ENCODE measurements at places on chromosomes 16 and 17. TPM values are rescaled to one million over a fixed set of nuclear protein-coding genes. Genes with fewer than 3 reads are reported as not detected.

DNA sequence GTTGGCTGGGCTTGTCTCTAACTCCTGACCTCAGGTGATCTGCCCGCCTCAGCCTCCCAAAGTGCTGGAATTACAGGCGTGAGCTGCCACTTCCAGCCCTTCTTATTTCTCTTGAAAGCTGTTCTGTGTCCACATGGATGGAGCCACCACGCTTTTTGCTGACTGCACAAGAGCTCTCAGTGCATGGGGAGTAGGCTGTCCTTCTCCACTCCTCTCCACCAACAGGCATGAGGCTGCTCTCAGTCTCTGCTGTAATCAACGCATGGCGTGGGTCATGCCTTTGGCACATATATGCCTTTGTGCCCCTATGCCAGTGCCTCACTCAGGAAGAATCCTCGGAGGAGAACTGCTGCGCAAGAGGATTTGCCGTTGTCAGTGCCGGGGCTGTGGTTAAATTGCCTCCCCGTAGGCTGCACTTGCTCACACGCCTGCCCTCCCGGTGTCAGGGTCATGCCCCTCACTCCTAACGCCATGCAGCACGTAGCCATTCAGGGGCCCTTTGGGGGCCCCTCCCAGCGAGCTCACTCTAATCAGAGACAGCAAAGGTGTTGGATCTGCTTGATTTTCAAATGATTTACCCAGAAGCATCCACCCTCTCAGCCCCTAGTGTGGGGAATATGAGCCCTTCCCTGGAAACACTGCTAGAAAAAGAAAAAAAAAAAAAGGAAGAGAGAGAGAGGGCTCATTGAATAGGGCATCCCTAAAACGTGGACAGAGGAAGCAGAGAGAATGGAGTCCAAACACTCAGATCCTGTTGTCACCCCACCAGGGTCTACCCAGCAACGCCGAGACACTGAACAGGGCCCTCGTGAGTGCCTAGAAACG lies 47.5 kb upstream of the ZCCHC14 start:
- DNase-seq, result no peak

DNA sequence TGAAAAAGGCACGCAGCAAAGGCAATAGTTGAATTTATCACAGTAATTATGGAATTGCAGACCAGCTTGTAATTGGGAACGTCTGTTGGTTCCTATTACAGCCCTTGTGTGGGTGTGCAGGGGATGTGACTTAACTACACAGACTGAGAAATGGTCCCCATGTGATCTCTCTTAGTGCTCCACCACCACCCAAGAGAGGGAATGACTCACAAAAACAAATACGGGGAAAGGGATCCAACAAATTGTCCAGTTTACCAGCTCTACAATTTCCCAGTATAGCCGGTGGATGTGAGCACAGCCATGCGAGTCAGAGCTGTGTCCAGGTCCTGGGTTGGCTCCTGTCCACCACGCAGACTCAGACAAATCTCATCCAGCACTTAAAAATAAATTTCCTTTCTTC lies 337.9 kb downstream of the GRIN2A start:
- no peak for DNase-seq

DNA sequence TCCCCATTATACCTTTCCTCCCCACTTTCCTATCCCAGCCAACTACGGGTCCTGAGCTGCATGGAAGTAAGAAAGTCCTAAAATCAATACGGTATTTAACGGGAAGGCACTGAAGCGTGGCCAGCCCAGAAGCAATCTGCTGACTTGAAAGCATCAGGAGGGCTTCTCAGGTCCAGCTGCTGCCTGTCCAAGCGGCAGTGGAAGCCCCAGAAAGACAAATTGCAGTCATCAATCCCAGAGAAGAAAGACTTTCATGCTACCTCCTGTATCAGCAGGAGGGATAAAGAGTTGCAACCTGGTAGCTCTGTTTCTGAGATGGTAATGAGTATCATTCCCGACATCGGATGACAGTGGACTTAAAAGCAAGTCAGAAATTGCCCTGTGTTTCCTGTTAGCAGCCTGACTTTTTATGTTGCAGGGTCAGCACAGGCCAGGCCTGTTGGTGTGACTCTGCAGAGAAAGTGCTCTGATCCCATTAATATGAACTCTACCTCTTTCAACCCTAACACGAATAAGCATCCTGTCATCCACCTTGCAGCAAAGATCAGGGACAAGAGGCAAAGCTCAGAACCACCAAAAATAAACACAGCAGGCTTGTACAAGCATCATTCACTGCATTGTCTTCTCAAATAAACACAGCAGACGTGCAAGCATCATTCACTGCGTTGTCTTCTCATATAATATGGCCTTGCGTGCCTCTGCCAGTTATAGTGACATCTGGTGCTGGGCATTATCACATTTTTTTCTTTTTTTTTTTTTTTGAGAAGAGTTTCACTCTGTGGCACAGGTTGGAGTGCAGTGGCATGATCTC lies 358.6 kb upstream of the CDH11 start:
- DNase-seq, result no peak

DNA sequence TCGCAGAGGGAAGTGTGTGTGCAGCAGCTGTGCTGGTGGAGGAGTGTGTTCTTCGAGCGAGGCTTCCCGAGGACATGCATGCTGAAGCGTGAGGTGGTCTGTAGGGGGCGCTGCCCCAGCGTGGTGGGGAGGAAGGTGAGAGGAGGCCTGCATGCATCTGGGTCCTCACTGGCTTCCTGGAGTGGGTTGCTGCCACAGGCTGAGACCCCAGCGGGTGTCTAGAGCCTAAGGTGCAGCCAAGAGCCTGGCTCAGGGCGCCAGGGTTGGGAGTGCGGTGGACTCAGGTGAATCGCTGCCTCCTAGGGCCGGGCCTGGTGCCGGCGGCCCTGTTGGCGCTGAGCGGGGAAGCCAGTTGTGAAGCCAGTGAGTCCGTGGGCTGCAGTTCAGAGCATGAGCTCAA lies 7.5 kb upstream of the HSD3B7 start:
- no peak for DNase-seq

- no peak for DNase-seq
Measured at GRCh38 chr16:50684823-50685461, 3.8 kb upstream of the SNX20 start.

DNA sequence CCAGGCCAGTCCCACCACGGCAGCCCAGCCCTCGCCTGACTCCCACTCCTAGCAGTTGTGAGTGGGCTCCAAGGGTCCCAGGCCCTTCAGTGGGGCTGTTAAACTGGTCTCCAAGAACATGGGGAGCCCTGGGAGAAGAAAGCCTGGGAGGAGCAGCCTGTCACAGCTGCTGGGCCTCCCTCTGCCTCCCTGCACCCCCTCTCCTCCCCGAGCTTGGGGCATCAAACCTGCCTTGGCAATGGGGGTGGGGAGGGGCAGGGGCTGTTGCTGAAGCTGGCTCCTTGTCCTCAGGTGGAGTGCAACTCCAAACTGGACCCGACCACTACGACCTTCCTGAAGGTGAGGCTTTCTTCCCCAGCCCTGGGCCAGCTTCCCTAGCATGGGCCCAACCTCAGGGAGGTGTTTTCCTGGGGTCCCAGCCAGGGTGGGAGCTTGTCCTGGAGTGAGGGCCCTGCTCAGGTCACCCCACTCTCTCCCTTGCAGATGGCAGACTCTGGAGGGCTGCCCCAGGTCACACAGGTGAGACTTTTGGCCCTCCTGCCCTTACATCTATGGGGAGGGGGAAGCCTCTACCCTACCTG lies 6.6 kb upstream of the SETD6 start:
- DNase-seq, result no peak

MSI2 gene
- total RNA-seq, result 38.5 TPM

HAP1 gene
- 11.6 TPM for total RNA-seq
